Activated naive CD4-positive, alpha-beta T cell treated with anti-CD3 and anti-CD28 coated beads, Interleukin-2, amount 50 U/mL, for 16 hours (primary cell): ENCODE measurements at places on chromosomes 16 and 17.

GRCh38 chr17:40097931-40098845 is 2.2 kb downstream of the NR1D1 start:
- no peak for DNase-seq

DNA sequence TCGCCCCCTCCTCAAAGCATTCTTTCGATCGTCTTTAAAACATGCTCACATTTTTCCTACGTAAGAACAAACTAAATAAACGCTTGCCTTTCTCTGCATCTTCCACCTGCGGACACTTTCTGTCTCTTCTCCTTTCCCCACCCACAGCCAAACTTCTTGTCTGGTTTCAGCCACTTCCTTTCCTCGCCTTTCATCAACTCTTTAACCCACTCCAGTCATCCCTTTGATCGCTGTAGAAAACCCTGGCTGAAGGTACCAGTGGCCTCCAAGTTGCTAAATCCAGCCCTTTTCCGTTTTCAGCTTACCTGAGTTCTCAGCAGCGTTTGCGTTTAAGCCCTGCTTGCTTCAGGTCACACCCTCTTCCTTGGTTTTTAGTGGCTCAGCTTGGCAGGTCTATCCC is 483 bp downstream of the RPA1 start:
- no peak for DNase-seq

GRCh38 chr17:68087851-68088250 is 52.3 kb downstream of the KPNA2 start:
- no peak for DNase-seq

GRCh38 chr16:77617996-77618395 is 104.3 kb upstream of the NUDT7 start:
- no peak for DNase-seq

DNA sequence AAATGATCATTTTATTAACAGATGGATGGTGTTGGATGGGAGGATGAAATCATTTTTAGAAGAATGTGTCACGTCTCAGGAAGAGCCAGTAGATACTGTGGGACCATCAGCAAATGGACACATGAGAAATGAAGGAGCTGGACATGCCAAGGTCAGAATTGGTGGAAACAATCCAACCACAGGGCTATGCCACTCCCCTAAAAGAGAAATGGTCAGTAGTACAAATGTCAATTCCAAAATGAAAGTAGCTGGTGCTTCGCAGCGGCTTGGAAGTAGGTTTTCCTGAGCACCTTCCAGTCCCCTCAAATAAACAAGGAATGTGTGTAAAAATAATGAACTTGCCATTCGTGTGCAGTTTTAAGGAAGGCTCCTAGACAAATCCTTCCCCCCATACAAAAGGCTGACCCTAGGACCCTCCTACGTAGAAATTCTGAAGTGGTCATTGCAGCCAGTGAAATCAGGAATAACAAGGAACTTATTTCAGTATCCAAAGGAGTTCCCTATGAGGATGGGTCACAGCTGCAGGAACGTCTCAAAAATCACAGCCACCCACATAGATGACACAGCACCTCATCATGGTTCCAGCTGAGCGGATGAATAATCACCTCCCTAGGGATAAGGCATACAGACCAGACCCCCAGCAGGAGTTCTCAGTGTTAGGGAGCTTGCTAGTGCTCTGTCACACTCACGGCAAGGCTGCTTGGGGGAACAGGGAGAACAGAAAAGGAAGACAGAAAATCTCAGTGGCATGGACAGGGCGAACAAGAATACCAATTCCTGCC is 239.2 kb downstream of the HS3ST3A1 start:
- DNase-seq = no peak

DNA sequence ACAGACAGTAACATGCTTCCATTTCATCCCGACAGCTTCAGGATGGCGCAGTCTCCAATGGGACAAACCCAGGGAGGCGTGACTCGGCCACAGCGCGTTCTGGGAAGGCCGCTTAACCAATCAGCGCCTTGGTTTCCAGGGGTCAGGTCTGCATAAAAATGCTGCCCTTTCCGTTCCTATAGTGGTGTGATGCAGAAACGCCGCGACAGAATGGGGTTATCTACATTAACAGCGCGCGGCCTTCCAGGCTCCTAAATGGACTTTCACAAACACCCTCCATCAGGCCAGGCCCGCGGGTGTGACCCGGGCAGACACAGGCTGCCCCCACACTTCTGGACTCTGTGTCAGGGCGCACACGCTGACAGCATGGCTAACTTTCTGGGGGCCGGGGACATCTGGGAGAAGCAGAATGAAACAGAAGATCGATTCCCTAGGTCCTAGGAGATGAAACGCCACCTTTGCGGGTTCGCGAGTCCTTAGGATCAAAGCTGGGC is 792 bp downstream of the TMEM231 start:
- no peak for DNase-seq
